ENCODE measurements at places on chromosomes 7 and 10. TPM values are rescaled to one million over a fixed set of nuclear protein-coding genes. Genes with fewer than 3 reads are reported as not detected.

The PIK3CG gene
- 3.4 TPM for total RNA-seq

The TAS2R41 gene
- not detected for total RNA-seq

The COL13A1 gene
- 8.1 TPM for total RNA-seq

The SEMA3E gene
- total RNA-seq = 9.2 TPM

The CUBN gene
- 14.3 TPM for total RNA-seq

The SFMBT2 gene
- 18.4 TPM for total RNA-seq

The VSIR gene
- total RNA-seq = 15.4 TPM
